ENCODE measurements at places on chromosomes 7 and 10. TPM values are rescaled to one million over a fixed set of nuclear protein-coding genes. Genes with fewer than 3 reads are reported as not detected.

Gene TRIP6
- total RNA-seq: 91.0 TPM

Gene LRIT1
- total RNA-seq: not detected

Gene NKX1-2
- total RNA-seq: 0.09 TPM

Gene FAS
- 18.8 TPM for total RNA-seq

Gene C7orf57
- not detected for total RNA-seq

Gene PAPOLB
- 0.14 TPM for total RNA-seq

Gene AKR1C8
- total RNA-seq: not detected

Gene ANKRD1
- 0.09 TPM for total RNA-seq

Gene PAXIP1
- total RNA-seq: 12.5 TPM

Gene PHKG1
- total RNA-seq: 0.89 TPM

Gene HOXA3
- total RNA-seq: 1.8 TPM

Gene GNAT3
- 1.2 TPM for total RNA-seq

Gene DOCK4
- total RNA-seq: 26.1 TPM

Gene OPN4
- not detected for total RNA-seq

Gene CCDC172
- total RNA-seq: not detected

Gene MUC3A
- 230 TPM for total RNA-seq

Gene UBE2D4
- 25.4 TPM for total RNA-seq

Gene TET1
- total RNA-seq: 3.1 TPM

Gene MOGAT3
- total RNA-seq: 0.14 TPM

Gene NEBL
- 15.0 TPM for total RNA-seq

Gene ZNF239
- total RNA-seq: 3.3 TPM

Gene EXOC6
- total RNA-seq: 26.0 TPM

Gene LARP4B
- total RNA-seq: 98.6 TPM

Gene GIMAP5
- 9.8 TPM for total RNA-seq

Gene KEL
- total RNA-seq: 0.17 TPM

Gene DBNL
- 147 TPM for total RNA-seq

Gene TMEM225B
- 0.35 TPM for total RNA-seq

Gene RNF32
- 1.8 TPM for total RNA-seq

Gene TMEM130
- 0.26 TPM for total RNA-seq

Gene OR6V1
- total RNA-seq: not detected

Gene PRLHR
- 0.17 TPM for total RNA-seq

Gene RINT1
- total RNA-seq: 12.5 TPM

Gene PON1
- total RNA-seq: 8.9 TPM

Gene RNF148
- 1.0 TPM for total RNA-seq

All from mucosa of gallbladder (tissue), 1 donor.